ENCODE measurements at places on chromosomes 5 and 9.

DNA sequence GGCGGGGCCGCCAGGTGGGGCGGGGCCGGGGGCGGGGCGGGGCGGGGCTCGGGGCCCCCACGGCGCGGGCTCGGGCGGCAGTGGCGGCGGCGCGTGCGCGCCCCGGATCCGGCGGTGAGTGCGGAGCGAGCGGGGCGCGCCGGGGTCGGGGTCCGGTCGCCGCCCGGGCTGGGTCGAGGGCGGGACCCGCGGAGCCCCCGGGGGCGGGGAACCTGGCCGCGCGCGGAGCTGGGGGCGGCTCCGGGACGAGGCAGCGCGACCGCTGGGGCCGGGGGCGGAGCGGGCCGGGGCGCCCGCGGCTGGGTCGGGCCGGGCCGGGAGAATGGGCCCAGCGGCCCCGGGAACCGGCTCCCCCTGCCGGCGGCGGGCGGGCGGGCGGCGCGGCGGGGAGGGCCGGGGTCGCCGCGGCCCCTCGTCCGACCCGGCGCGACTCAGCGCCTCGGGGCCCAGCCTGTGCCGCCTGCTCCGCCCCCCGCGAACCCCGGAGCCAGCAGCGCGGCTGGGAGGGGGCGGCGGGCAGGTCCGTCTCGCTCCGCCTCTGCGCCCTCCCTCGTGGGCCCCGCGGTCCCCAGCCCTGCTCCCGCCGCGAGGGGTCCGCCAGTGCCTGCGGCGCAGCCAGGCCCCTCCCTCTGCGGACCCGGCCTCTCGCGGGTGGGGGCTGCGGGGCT lies 3.1 kb downstream of the EGFL7 start:
- no peak for DNase-seq

GRCh38 chr9:23819403-23819802 lies 6.6 kb downstream of the ELAVL2 start:
- DNase-seq: no peak

DNA sequence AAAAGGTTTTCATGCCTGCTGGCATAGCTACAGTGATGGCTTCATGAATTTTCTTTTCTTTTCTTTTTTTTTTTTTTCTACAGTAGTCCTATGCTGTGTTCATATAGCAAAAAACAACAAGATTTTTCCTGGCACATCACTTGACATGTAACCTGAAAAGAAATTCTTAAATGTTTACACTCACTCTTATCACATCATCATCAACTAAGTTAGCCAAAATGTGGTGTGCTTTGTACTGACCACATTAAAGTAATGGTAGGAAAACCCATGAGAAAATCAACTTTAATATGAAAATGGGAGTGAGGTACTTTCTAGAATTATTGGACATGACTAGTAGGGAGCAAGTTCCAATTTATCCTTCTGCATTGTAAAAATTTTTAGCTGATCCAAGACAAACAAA lies 146.7 kb downstream of the SSBP2 start:
- no peak for DNase-seq

GRCh38 chr9:126532951-126533925 lies 80.5 kb upstream of the LMX1B start:
- no peak for DNase-seq

DNA sequence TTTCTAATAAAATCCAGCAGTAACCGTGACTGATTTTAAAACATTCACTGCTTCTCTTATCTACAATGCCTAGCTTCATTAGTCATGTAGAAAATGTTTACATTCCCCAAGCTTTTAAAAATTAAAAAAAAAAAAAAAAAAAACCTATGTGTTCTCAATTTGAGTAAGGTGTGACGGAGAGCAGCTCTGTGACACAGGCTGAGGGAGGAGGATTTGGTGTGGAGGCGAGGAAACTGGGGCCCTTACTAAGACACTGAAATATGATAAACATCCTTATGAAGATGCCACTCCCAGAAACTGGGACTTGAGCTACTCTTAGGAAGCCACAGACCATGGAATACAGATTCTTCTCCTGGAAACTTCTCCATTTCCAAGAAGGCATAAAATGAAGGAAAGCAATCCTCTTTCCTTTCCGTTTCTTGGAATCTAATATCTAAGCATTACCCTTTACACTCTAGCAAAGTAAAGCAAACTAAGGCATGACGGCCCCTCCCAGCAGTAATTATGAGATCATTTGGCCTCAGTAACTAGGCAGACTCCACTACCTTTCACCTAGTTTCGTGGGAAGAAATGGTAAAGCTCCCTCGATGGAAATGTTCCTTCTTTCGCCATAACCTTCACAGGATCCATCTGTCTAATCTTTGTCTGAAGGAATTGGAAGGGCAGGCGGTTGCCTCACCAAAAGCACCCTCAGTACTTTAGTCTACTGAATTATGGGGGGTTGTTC lies 23.5 kb downstream of the GRAMD2B start:
- no peak for DNase-seq

- DNase-seq: no peak
Measured at GRCh38 chr5:66922881-66923280, 273.7 kb downstream of the CD180 start.

- DNase-seq: no peak
Measured at GRCh38 chr9:119273325-119273904, 95.8 kb downstream of the BRINP1 start.

DNA sequence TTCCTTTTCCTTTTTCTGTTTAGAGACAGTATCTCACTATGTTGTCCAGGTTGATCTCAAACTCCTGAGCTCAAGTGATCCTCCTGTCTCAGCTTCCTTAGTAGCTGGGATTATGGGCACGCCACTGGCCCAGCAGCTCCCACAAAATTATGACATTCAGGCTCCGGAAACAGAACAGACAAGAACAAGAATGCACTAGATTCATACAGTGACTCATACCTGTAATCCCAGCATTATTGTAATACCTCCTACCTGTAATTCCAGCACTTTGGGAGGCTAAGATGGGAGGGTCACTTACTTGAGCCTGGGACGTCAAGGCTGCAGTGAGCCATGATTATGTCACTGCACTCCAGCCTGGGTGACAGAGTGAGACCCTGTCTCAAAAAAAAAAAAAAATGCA lies 26.7 kb upstream of the B4GALT1 start:
- no peak for DNase-seq

DNA sequence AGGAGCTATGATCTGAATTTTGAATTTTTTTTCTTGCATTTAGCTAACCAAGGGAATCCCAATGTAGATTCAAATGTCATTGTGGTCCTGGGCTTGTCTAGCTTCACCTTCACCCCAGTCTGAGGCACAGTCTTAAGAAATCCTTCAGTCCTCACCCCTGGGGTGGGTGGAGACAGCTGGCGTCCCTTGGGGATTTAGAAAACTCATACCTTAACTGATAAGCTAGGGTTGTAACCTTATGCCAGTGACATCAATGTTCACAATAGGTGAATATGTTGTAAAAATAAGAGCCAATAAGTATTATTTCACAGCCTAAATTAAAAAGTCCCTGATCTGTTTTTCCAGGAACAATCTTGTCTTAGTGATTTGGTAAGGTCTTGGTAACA lies 4.6 kb downstream of the ISOC1 start:
- DNase-seq: no peak

GRCh38 chr5:71533142-71533541 lies 54.0 kb upstream of the MCCC2 start:
- DNase-seq: no peak

GRCh38 chr5:141485321-141486055 lies 658 bp downstream of the PCDHGC4 start:
- no peak for DNase-seq

GRCh38 chr9:81559709-81560108 lies 129.6 kb downstream of the TLE1 start:
- no peak for DNase-seq

DNA sequence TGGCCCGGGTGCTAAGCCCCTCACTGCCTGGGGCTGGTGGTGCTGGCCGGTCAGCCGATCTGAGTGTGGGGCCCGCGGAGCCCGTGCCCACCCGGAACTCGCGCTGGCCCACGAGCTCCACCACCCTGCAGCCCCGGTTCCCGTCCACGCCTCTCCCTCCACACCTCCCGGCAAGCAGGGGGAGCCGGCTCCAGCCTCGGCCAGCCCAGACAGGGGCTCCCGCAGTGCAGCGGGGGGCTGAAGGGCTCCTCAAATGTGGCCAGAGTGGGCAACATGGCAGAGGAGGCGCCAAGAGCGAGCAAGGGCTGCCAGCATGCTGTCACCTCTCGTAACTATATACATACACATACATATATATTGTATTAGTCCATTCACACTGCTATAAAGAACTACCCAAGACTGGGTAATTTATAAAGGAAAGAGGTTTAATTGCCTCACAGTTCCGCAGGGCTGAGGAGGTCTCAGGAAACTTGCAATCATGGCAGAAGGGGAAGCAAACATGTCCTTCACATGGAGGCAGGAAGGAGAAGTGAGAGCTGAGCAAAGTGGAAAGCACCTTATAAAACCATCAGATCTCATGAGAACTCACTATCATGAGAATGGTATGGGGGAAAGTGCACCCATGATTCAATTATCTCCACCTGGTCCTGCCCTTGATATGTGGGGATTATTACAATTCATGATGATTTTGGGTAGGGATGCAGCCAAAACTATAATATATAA lies 56.8 kb downstream of the LIX1 start:
- DNase-seq: no peak

DNA sequence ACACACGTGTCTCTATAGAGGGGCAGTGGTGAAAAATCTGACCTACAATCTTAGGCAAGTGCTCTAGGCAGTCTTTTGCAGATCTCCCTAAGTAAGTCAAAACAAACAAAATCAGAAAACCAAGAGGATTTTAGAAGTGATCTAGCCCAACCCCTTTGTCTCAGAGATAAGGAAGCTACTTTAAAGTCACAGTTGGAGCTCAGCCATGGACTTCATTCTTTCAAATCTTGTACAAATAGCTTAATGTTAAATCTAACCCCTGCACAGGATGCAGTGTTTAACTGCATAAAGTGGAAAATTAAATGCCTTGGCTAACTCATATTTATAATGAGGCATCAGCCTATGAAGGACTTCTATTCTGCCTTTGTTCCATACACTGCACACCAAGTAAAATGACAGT lies 135.1 kb upstream of the RFX3 start:
- DNase-seq: no peak

DNA sequence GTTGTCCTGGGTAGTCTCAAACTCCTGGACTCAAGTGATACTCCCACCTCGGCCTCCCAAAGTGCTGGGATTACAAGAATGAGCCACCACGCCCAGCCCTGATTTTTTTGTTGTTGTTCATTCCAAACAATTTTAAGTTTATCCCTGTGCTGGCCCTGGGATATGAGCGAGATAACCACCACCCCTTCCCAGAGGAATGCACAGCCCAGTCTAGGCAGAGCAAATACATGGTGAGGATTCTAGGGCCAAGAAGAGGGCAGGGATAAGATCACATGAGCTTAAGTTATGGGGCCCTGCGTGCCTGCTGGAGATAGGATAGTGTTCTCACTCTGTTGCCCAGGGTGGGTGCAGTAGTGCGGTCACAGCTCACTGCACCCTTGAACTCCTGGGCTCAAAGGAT lies 21.0 kb upstream of the TOR1B start:
- no peak for DNase-seq

GRCh38 chr5:169768416-169768815 lies 131.3 kb downstream of the DOCK2 start:
- DNase-seq: no peak

- DNase-seq: no peak
Measured at GRCh38 chr9:92911511-92912475, 34.0 kb upstream of the ZNF484 start.

- no peak for DNase-seq
Measured at GRCh38 chr5:78899922-78900362, 85.2 kb downstream of the ARSB start.

DNA sequence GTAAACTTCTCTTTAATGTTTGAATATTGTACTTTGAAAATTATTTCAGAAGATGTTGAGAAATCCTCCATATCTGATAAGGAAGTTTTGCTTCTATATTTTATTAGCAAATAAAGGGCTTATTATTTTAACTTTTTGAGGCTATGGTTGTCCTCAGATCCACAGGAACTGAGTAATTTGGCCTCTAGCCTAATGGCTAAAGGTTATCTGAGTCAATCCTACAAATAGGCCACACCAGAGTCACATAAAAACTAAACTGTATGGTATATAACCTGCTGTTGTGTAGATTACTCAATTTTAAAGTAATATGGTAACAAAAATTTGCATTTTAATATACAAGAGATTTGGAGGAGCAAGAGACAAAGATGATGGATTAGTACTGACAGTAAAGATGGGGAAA lies 549.2 kb upstream of the GRAMD2B start:
- DNase-seq: no peak

DNA sequence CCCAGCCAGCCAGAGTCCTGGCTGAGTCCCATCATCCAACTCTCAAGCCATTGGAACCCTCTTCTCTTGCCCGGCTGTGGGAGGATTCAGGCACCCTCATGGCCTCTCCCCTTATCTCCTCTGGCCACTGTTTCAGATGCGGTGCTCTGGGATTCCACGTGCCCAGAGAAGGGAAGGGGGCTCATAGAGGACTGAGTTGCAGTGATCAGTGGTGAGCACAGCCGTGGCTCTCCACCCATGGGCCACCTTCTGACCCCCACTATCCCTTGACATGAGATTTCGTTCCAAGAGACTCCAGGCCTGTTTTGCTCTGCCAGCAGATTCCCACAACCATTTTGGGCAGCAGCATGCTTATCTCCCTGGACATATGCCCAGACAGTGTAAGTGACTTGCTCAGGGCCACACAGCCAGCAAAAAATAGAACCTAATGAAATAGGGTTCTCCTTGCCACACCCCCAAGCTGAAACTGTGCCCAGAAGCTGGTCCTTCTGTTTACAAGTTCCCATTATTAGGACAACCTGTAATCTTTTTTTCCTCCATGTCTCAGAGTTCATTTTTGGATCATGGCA lies 2.7 kb downstream of the GPX3 start:
- no peak for DNase-seq

DNA sequence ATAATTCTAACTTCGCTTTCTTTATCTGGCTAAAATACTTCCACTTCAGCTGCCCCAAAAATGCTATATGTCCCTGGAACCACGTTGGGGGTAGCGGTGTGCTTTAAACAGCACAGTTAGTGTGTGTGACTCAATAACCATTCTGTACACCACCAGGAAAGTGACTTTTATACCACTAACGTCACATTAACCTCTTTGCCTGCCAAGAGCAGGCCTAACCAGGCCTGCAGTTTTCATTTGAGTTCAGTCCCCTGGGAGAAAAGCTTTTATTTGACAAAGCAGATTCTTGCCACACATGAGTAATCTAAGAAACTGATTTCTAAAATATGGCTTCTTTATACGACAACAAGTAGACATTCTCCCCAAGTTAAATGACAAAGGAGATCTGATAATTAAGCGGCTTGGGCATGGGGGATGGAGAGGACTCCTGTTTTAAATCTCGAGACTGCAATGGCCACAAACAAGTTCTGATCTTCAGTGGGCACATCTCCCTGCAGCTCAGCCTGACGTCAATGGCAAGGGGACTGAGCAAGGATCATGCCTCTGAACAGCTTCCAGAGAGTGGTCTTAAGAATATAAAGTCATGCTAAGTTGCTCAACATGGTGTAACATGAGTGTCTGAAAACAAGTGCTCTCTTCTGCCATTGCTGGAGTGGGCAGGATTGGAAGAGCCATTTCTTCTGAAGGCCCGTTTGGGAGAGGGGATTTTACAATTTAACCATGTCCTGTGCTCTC lies 91.8 kb downstream of the GLIS3 start:
- DNase-seq: no peak

- DNase-seq: no peak
Measured at GRCh38 chr5:122702524-122702875, 72.4 kb upstream of the SNX2 start.
